Activated CD8-positive, alpha-beta memory T cell treated with anti-CD3 and anti-CD28 coated beads for 1 hour (primary cell): ENCODE measurements at places on chromosomes 5 and 9.

DNA sequence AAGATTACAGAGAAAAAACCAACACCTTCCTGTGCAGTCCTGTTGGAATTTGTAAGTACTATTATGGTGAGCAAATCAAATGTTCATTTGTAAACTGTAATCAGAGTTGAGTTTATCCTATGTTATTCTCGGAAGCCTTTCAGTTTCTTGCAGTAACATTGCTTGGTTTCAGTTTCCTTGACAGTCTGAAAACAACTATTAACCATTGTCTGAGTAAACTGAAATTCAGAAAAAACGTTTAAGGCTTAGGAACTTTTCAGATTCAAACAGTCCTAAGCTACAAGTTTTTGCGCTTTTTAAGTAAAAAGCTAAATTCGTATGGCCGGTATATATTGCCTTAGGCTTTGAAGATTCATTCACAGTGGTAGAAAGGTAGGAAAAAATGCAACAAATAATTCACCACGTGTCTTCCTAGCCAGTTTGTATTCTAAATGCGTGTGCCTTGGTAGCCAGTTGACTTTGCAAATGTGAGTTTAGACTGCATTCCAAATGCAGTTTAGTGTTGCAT lies 2.5 kb downstream of the GPBP1 start:
- no peak for DNase-seq

DNA sequence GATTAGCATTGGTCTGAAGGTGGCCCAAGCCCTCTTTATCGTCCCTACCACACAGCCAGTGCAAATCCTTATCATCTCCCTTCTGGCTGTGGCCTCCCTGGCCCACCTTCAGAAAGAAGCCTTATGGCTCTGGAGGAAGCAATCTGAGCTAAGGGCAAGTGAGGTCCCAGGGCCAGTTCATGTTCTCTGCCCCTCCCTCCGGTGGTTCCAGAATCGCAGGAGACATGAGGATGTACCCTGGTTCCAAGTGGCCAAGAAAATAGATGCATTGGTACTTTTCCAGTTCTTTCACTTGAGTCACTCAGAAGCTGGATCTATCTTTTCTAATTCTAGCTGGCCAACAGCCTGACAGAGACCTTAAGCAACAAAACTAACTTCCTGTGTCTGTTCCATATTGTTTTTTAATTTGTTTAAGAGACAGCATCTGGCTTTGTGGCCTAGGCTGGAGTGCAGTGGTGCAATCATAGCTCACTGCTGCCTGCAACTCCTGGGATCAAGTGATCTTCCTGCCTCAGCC lies 60.7 kb downstream of the LHFPL2 start:
- DNase-seq, result no peak

- DNase-seq, result no peak
These were observed 82.6 kb downstream of the WNK2 start for GRCh38 chr9:93266521-93267001.

DNA sequence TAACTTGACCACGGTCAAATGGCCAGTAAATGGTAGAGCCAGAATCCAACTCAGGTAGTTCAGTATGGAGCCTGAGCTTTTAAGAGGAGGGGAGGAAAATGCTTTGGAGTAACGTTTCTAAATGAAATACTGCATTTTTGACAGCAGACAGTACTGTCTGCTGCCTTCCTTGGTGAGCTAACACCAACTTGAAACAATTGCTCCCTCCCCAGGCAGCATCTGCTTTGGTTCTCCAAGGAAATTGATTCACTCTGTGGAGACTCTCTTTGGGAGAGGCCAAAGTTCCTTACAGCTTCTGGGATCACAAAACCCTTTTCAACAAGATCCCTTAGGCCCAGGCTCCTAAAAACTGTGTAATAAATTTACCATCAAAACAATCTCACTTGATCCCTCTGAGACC lies 75.2 kb upstream of the SSBP2 start:
- no peak for DNase-seq

DNA sequence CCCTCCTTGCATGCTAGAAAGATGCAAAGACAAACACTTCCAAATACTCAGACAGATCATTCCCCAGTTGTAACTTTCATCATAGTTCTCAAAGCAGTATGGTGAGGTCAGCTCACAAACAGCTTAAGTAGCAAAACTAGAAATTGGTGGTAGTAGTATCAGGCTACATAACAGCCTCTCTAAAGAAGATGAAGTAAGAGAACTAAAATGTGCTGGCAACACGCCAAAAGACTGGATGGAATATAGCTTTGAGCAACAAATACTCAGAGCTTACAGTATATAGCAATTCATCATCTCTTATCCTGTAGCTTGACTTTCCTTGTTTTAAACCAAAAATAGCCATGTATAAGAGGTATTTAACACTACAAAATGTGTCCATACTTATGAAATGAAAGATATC lies 7.5 kb downstream of the PFDN1 start:
- no peak for DNase-seq

DNA sequence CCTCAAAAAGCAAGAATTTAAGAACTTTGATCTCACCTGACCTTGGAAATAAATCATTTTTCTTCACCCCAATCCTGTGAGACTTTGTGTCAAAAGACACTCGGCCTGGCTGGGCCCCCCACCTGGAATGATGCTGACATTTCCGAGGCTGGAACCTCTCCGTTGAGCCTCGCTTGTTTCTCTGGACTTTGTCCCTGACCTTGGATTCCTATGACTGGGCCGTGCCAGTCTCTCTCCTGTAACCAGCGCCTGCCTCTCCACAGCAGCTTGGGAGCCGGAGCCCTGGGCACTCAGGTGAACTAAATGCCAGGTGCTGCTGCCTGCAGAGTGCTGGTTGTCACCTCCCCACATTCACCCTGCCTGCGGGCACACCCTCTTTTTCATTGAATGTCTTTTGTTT lies 62.7 kb downstream of the RETREG1 start:
- DNase-seq, result no peak

GRCh38 chr9:5760338-5760737 lies 72.6 kb downstream of the ERMP1 start:
- no peak for DNase-seq

DNA sequence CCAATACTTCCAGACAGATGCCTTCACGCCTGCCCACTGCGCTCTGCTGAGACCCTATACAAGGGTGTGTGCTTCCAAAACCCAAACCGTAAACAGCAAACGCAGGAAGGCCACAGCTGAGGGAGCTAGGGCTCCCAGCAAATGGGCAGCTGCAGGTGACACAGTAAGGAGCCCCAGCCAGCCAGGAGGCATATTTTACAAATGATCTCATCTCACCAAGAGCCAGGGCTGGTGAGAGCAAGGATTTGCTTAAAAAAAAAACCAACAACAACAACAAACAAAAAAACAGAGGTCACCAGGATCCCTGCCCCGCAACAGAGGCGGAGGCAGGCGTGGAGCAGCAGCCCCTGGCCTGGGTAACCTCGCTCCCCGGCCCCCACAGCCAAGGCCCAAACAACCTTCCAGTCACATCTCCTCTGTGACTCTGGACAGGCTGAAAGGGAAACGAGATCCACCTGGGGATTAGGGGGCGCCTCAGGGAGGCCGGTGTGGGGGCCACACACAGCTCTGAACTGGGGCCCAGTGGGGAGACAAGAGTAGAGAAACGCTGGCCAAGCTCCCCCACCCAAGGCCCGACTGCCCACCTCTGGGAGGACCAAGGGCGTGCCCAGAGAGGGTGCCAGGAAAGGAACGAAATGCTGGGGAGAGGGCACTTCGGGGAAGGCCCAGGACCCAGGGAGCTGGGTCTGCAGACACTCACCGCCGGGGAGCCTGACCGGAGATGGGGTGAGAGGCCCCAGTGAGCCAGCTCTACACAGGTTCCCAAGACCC lies 3.3 kb downstream of the NACC2 start:
- no peak for DNase-seq
